ENCODE measurements at places on chromosomes 6 and 20.

- DNase-seq: no peak
Observed at GRCh38 chr20:40600441-40601219, 88.4 kb downstream of the MAFB start.

- DNase-seq: no peak
Observed at GRCh38 chr6:88135578-88136114, 30.5 kb downstream of the CNR1 start.

DNA sequence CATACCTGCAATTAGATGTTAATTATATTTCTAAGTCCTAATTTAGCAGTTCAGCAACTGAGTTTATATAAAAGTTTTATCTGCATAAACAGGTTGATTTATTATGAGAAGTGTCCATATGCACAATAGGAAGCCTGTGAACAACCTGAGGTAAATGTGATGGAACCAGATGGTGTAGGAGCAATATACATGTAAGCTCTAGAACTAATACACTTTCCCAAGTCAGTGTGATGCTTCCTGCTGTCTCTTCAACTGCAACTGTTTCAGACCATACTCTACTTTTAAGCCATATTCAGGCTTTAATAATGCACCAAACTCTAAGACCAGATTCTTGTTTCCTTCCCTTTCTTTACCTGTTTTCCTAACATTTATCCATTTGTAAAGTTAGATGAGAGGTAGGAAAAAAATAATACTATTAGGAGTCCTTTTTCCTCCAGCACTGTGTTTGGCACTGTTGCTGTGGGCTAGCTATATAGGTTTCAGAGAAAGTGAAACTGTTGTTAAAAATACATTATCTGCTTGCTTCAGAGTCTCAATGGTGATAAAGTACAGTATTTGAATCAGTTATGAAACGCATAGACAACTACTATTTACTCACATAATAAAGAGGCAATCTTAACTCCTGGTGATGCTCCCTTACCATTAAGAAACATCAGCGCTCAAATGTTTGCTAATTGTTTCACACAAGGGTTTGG is 1009.3 kb downstream of the GRIK2 start:
- no peak for DNase-seq

GRCh38 chr20:32153156-32153665 is 43.7 kb downstream of the TM9SF4 start:
- no peak for DNase-seq

DNA sequence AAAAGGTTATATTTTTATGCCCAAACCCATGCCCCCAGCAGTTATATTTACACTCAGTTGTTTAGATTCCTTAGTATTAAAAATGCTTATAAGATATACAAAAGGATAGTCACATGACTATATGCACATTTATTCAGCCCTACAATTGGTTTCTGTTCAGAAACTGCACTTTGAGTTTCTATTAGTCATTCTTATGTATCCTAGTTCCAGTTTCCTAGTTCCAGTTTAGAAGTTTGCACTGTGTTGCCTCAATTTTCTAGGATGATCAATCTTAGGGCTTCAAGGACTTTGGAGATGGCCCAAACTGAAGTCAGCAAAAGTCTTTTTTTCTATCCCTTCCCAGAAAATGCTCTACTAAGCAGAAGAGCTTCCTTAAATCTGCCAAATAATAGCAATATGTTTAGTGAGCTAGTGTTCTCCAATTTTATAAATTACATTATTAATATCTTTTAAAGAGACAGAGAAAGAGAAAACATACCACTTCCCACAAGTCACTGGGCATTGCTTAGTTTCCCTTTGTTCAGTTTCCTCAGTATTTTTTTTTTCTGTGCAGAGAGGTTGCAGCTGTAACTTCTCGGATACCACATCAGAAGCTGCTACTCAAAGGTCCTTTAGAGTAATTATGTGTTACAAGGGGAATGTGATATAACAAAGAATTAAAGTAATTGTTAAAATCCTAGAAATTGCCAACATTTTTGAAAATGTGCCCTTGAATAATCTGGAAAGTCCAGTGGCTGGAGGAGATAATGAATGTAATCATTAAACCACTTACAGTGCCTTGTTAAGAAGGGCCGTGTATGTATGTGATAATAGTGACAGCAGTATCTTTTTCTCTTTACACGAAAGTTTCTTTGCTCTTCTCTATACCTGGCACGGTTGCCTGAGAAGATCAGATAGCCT is 138.8 kb downstream of the KHDRBS2 start:
- DNase-seq: no peak

Measured in NCI-H526 (cell line).